ENCODE measurements at places on chromosomes 3 and 15. TPM values are rescaled to one million over a fixed set of nuclear protein-coding genes. Genes with fewer than 3 reads are reported as not detected.
A peak's percentile ranks its signal among the peaks of the same experiment; 100 is the strongest.

Gene TM4SF1
- total RNA-seq: 47.4 TPM

GRCh38 chr3:38985581-38985980, 66.2 kb downstream of the SCN11A start:
- H3K27ac ChIP-seq: no peak overlapping the region
- no peak for DNase-seq
- H3K4me1 ChIP-seq: no peaks in the 10 kb centered on the region
- no peaks in the 10 kb centered on the region for H3K36me3 ChIP-seq
- H3K4me3 ChIP-seq: no peak overlapping the region

DNA sequence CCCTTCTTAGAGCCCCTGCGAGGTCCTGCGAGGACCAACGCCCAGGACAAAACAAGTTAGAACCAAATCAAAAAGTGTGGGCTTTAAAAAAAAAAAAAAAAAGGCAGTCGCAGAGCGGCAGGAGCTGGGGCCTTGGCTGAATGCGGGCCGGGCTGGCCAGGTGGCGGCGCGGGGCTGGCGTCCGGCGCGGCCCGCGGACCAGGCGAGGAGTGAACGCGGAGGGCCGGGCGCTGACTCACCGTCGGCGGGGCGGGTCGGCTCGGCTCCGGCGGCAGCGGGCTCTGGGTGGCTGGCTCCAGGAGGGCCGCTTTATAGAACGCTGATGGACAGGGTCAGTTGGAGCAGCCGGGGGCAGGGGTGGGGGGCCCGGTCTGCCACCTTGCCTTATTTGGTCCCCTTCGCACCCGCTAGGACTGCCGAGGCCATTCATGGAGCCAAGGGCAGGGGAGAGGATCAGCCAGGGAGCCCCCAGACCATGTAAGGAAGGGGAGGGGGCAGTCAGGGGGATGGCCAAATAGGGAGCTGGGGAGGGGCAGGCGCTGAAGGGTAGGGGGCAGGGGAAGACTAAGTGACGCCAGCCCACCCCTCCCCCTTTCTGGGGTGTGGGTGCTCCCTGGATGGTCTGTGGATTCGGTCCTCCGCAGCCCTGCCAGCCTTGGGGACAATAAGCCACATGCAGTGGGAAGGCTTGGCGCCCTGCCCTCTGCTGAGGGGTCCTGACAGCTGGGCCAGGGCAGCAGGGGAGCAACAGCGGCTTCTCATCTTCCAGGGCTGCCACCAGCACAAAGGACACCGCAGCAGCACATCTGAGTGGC, at the start of gene ACTC1:
TSS of gene ACTC1 (minus strand) at position 283 of the 815 bp plus-strand sequence. CDS start 741 bp downstream, outside the sequence.
- H3K27me3 ChIP-seq: no peaks in the 10 kb centered on the region
- H3K4me1 ChIP-seq: peaks cover 13% of the 10 kb centered on the region
- no peaks in the 10 kb centered on the region for H3K36me3 ChIP-seq
- peak; percentile 72 for DNase-seq
- H3K27ac ChIP-seq: no peak within 1 kb of the TSS

GRCh38 chr15:90058308-90058707, 44.0 kb downstream of the IDH2 start:
- no peak overlapping the region for H3K4me3 ChIP-seq
- no peaks in the 10 kb centered on the region for H3K36me3 ChIP-seq
- peak overlapping the region; percentile 8 for H3K27ac ChIP-seq
- no peak for DNase-seq
- H3K27me3 ChIP-seq: no peaks in the 10 kb centered on the region
- no peaks in the 10 kb centered on the region for H3K4me1 ChIP-seq

DNA sequence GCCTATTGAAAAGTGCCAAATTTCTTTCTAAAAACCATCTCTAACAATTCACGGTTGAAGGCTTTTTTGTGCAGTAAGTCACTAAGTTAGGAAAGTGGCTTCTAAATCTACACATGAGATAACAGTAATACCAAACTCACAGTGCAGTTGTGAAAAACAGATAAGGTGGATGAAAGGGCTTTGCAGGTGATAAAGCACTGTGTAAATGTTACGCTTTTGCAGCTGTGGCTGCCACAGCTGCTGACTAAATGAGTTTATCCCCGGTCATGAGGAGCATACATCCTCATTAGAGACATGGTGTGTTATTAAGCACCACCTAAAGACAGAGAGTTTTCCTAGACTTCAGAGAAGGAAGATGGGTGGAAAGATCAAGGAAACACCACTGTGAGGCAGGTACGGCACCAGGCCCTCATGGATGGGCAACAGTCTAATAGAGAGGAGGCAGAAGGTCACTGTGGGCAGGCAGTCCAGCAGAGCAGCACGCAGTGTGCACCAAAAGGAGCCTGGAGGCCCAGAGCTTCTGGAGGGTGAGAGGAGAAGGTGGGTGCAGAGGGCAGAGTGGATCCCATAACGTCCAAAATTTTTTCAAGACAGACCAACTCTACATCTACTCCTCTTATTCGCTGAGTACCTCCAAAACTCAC, 68.5 kb downstream of the FMN1 start:
- no peak for DNase-seq
- no peaks in the 10 kb centered on the region for H3K27me3 ChIP-seq
- H3K36me3 ChIP-seq: no peaks in the 10 kb centered on the region
- H3K27ac ChIP-seq: no peak overlapping the region

- H3K27ac ChIP-seq: no peak overlapping the region
- H3K27me3 ChIP-seq: no peaks in the 10 kb centered on the region
- no peak for DNase-seq
- H3K4me1 ChIP-seq: no peaks in the 10 kb centered on the region
- no peaks in the 10 kb centered on the region for H3K36me3 ChIP-seq
These were observed 15.7 kb downstream of the GAP43 start for GRCh38 chr3:115638991-115639390.

Gene SNRPA1
- 36.0 TPM for total RNA-seq

Gene FBXL22
- total RNA-seq: 91.6 TPM

DNA sequence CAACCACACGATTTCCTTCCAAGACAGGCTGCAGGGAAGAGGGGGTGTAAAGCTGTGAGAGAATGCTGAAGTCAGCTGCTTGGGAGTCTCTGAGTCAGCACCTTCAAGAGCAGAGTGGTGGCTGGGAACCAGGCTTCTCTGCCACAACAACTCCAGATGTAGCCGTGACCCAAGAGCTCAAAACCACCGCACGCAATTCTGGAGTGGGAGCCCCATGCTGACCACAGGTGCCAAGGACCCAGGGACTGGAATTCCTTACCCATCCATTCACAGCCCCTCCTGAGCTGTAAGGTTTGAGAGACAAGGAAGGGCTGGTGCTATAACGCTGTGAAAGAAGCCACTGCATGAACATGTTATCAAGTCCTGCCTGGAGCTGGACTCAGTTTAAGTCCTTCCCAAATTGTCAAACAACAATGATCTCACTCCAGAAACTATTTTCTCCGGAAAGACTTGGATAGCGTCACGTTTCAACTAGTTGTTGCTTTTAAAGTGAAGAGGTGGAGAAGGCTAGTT, 61.4 kb downstream of the UMPS start:
- peak overlapping the region; percentile 51 for H3K27ac ChIP-seq
- H3K4me3 ChIP-seq: no peak overlapping the region
- H3K36me3 ChIP-seq: peaks cover 14% of the 10 kb centered on the region
- DNase-seq: peak; percentile 79

DNA sequence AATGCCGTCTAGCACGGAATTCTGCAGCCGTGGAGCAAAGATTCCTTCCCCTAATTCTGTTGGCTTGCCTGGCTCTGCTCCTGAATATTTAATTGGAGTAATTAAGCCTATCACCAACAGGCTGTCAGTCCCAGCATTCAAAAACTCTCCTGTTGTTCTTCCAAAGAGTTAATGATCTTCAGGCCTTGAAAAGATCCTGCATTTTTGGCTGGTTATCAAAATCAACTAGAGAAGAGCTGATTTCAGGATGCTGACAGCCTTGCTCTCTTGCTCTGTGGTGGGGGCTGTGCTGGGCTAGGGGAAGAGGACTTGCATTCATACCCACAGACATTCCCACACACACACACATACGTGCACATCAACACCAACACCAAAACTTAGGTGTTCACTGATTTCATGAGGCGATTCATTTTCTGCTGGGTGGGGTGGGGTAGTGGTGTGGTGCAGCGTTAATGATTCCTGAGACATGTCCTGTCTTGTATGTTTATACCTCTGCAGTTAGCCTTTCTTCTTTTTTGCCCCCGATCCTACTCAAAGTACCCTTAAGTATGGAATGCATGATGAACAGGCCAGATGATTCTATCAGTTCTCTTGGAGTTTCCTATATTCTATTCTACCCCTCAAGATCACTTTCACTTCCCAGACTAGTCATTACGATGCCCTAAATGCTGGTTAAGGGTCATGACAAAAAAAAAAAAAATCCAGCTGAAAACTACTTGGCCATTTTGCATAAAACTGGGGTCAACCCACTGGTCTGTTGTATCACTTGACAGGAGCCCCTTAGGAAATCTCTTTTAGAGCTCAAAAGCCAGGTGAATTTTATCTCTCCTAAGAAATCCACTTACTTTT, 42.3 kb downstream of the CPN2 start:
- no peak overlapping the region for H3K27ac ChIP-seq
- no peaks in the 10 kb centered on the region for H3K36me3 ChIP-seq
- peaks cover 23% of the 10 kb centered on the region for H3K4me1 ChIP-seq
- H3K4me3 ChIP-seq: no peak overlapping the region
- DNase-seq: peak; percentile 30

DNA sequence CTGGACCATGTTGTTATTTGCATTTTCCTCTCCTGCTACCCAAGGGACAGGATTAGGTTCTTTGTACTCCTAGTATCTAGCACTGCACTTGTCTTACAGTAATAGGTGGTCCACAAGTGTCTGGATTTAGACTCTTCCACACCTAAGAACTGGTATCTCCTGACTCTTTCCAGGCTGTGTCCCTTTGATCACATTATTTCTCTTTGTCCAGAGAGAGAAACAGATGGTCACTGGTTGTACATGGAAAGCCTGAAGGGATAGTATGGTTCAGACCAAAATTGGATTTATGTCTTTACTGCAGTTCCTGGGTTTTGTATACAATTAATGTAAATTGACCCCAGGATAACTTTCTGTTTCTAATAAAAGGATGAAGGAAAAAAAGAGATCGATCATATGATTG, 64.0 kb downstream of the PDE8A start:
- no peak overlapping the region for H3K4me3 ChIP-seq
- no peaks in the 10 kb centered on the region for H3K27me3 ChIP-seq
- no peaks in the 10 kb centered on the region for H3K4me1 ChIP-seq
- H3K36me3 ChIP-seq: no peaks in the 10 kb centered on the region

Gene CCR3
- total RNA-seq: not detected

DNA sequence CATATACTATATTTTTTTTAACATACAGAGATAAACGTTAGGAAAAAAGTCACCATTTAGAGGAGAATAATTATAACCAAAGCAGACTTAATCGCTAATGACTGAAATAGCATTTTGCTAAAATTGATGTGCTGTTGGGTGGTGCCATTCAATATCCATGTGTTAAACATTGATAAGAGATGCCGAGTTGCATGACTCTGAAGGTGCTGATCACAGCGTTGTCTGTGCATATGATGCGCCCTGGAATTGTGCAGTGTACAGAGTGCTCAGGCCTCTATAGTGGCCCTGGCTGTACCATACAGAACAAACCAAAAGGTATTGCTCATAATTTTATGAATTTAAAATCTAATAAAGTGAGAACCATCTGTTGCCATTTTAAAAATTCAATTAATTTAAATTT, 168.3 kb downstream of the MEIS2 start:
- H3K27me3 ChIP-seq: no peaks in the 10 kb centered on the region
- H3K36me3 ChIP-seq: no peaks in the 10 kb centered on the region
- no peak overlapping the region for H3K4me3 ChIP-seq
- no peak for DNase-seq
- H3K27ac ChIP-seq: no peak overlapping the region

DNA sequence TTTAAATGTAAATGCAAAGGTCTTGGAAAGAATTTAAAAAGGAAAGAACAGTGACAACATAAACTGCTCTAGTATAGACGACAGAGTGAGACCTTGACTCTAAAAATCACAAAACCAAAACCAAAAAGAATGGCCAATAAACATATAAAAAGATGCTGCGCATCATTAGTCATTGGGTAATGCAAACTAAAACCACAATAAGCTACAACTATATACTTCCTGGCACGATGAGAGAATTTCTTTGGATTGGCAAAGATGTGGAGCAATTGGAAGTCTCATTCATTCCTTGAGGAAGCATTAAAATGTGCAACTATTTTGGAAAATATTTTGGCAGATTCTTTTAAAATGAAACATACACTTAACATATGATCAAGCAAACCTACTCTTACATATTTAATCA, 98.7 kb upstream of the ZPLD1 start:
- H3K36me3 ChIP-seq: no peaks in the 10 kb centered on the region
- H3K4me3 ChIP-seq: no peak overlapping the region
- no peaks in the 10 kb centered on the region for H3K27me3 ChIP-seq
- H3K4me1 ChIP-seq: no peaks in the 10 kb centered on the region

GRCh38 chr3:14235912-14236295, 57.3 kb downstream of the LSM3 start:
- DNase-seq: no peak
- H3K27ac ChIP-seq: no peak overlapping the region
- no peaks in the 10 kb centered on the region for H3K36me3 ChIP-seq
- H3K27me3 ChIP-seq: no peaks in the 10 kb centered on the region

GRCh38 chr15:44193651-44194322, 1.3 kb downstream of the FRMD5 start:
- no peak for DNase-seq
- peaks cover 22% of the 10 kb centered on the region for H3K27me3 ChIP-seq
- peaks cover 22% of the 10 kb centered on the region for H3K4me1 ChIP-seq
- peak overlapping the region; percentile 4 for H3K27ac ChIP-seq
- peak overlapping the region; percentile 61 for H3K4me3 ChIP-seq

- H3K27ac ChIP-seq: no peak overlapping the region
- DNase-seq: no peak
- H3K27me3 ChIP-seq: no peaks in the 10 kb centered on the region
These were observed 505.9 kb downstream of the ZIC1 start for GRCh38 chr3:147915057-147915456.

Gene TP53BP1
- 63.4 TPM for total RNA-seq

DNA sequence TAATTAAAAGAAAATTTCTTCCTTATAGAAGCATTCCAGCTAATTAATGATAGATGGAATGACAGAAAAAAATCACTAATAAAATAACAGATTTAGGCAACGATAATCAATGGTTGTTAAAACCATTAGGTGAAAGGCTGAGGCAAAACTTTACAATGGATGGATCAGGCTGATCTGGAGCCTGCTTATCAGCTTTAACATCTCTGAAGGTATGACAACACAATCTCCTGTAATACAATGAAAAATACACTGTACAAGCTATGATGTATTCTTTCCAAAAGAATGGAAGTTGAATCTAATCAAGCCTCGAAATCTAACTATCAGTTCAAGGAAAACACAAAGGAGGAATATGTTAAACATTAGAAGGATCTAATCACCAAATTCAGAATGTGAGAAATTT, 39.3 kb downstream of the EMC4 start:
- no peaks in the 10 kb centered on the region for H3K4me1 ChIP-seq
- peaks cover 4% of the 10 kb centered on the region for H3K36me3 ChIP-seq
- no peak overlapping the region for H3K4me3 ChIP-seq
- no peak overlapping the region for H3K27ac ChIP-seq
- DNase-seq: no peak
- H3K27me3 ChIP-seq: no peaks in the 10 kb centered on the region

GRCh38 chr3:12938258-12938711, 96.9 kb upstream of the RPL32 start:
- no peak overlapping the region for H3K4me3 ChIP-seq
- H3K27me3 ChIP-seq: no peaks in the 10 kb centered on the region
- H3K4me1 ChIP-seq: no peaks in the 10 kb centered on the region
- H3K27ac ChIP-seq: peak overlapping the region; percentile 49
- H3K36me3 ChIP-seq: peaks cover 5% of the 10 kb centered on the region

Gene TTLL13
- total RNA-seq: not detected

- H3K27me3 ChIP-seq: no peaks in the 10 kb centered on the region
- no peaks in the 10 kb centered on the region for H3K36me3 ChIP-seq
- H3K27ac ChIP-seq: no peak overlapping the region
- DNase-seq: no peak
These were observed 436.5 kb downstream of the CNTN4 start for GRCh38 chr3:2535206-2535605.

GRCh38 chr3:32453346-32453745, 49.3 kb downstream of the CMTM6 start:
- H3K27ac ChIP-seq: no peak overlapping the region
- H3K4me1 ChIP-seq: no peaks in the 10 kb centered on the region
- H3K27me3 ChIP-seq: no peaks in the 10 kb centered on the region
- DNase-seq: no peak
- H3K36me3 ChIP-seq: no peaks in the 10 kb centered on the region
